ENCODE measurements at places on chromosomes 5 and 9.

GRCh38 chr5:139410121-139410992 is 6.5 kb upstream of the SPATA24 start:
- DNase-seq = no peak

DNA sequence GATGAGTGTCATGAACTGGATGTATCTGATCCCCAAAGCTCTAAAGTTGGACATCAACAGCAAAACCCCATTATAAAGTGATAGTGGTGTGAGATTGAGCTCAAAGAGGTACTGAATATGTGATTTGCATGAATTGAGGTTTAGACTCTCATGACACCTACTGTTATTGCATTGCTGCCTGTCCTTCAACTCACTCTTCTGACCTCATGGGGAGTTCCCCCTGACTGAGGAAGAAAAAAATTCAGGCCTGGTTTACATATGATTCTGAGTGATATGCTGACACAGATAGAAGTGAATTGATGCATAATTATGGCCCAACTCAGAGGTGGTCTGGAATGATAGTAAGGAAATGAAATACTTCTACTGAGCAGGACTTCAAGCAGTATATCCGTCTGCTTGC is 76.2 kb upstream of the CHD1 start:
- DNase-seq = no peak

DNA sequence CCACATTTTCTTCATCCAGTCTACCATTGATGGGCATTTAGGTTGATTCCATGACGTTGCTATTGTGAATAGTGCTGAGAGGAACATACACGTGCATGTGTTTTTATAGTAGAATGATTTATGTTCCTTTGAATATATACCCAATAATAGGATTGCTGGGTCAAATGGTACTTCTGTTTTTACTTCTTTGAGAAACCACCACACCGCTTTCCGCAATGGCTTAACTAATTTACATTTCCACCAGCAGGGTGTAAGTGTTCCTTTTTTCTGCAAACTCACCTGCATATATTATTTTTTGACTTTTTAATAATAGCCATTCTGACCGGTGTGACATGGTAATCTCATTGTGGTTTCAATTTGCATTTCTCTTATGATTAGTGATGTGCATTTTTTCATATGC is 82.2 kb upstream of the RFX3 start:
- no peak for DNase-seq

DNA sequence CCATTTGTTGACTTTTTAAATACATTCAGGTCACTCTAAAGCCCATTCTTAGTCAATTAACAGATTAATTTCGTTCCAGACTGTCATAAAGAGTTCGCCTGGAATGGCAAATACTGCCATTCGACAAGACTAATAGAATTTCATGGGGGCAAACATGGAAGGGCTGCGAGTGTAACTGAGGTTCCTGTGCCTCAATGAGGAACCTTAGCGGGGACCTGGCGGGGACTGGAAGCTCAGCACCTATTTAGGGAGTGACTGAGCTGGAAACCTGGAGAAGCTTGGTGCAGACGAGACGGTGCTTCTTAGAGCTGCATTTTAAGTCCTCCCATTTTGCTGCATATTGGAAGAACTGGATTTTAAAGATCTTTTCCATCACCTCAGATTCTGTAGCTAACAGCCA is 3.4 kb downstream of the VCAN start:
- no peak for DNase-seq

GRCh38 chr5:1995491-1995890 is 112.8 kb upstream of the IRX4 start:
- DNase-seq = no peak

DNA sequence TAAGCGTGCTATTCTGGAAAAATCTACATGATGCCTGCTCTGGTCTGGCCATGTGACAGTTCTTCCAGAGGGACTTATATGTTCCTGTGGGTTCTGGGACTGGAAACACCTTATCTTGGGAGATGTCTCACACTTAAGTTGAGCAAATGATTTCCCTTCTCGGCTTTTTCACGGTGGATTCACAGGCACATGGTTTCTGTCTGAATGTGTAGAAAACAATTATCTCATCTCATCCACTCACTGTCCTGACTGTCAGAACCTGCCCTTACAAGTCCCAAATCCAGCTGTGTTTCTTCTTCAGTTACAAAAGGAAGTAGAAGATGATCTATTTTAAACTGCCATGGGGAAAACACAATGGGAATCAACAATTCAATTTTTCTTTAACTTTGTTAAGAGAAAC is 184.0 kb downstream of the SYK start:
- DNase-seq = no peak

GRCh38 chr5:77514457-77514856 is 22.3 kb upstream of the WDR41 start:
- DNase-seq = no peak

DNA sequence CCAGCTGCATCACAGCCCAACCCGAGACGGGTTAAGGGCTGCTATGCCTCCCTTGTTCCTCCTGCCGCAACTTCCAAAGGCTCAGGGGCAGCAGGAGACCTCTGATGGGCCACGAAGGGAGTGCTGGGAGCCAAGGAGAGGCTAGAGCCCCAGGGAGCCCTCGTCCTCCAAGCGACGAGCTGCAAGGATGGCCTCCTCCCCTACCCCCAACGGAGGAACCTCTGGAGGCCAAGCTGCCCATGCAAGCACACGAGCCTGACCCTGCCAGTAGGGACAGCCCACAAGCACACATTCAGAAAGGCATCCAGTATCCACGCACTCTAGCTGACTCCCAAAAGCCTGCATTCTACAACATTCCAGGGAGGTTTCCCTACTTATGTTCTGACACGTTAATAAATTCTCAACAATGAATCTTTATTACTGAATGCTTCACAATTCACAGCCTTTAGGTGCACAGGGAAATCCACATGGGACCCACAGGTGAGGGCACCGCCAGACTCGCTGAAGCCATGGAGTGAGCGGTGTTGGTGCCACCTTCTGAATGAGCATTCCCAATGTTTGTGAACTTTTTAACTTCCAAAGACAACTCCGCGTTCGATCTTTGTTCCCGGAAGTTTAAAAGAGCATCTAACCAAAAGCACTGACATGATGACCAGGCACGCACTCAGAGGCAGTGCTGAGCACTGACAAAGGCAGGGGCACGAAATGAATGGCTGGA is 28.7 kb downstream of the IPPK start:
- no peak for DNase-seq

DNA sequence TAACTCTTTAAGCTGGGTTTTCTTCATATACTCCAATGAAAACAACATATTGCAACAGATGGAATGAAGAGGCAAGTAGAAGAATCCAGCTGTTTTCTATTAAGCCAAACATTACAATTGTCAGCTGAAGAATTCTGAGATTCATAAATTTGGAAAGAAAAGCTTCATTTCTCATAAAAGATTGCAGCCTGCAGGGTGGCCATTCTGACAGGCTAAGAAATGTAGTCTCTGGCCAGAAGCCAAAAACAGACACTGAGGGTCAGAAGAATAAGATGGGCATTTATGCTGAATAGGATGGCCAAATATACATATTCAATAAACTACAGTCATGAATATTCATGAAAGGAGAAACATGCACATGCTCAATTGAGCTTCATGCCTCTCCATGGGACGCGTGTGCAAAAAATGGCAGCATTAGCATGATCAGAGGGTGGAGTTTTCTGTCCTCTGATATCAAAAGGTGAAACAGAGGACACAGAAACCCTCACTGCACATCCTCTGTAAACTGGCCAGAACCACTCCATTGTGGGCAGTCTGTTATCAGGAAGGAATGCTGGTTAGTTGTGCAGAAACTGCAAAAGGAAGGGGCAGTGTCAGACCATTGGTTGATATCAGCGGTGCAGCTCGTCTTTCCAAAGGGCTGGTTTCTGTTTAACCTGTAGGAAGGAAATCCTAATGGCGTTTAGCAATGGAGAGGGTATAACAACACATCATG is 50.2 kb downstream of the FXN start:
- DNase-seq = no peak

DNA sequence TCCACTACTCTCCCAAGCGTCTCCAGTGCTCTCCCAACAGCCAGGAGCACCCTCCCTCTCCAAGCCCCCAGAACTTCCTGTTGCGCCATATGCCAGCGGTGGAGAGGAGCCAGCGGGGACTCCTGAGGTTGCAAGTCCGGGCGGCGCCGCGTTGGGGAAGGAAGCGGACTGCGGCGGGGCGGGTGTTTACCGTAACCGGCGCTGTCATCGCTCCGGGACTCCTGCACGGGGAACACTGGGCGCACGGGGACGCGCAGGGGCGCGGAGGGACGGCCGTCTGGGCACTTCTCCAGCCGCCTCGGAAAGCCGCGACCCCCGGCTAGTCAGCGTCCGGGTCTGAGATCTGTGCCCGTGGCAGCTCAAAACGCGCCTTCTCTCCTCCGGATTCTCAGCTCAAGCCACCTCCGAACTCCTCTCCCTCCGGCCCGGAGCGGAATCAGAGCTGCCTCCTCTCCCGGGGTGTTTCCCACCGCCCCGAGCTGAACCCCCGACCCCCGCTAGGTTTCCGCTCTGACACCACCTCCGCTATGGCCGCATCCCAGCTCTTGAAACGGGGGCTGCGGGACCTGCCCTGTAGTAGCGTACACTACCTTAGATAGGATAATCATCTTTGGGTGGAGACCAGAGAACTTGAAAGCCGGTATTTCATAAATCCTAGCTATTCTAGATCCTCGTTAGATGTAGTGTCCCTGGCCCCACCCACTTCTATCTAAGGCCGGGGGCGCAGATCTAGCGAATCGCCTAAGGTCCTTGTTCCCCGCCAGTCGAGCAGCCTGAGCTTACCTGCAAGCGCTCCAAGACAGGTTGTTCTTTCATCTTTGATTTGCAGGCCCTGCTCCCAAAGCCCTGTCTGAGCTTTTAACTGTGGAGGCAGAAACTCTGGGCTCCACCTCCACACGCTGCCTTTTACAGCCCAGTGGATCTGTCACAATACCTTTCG is at the start of gene TRPM6:
Gene TRPM6 (minus strand): TSS at position 881 of the 940 bp plus-strand sequence. CDS start 65 bp downstream, at position 816.
- peak; percentile 2 for DNase-seq

- peak; percentile 29 for DNase-seq
These were observed 30.7 kb downstream of the EXOC3 start for GRCh38 chr5:473551-474192.

GRCh38 chr9:4226331-4227250 is 73.3 kb downstream of the GLIS3 start:
- no peak for DNase-seq

DNA sequence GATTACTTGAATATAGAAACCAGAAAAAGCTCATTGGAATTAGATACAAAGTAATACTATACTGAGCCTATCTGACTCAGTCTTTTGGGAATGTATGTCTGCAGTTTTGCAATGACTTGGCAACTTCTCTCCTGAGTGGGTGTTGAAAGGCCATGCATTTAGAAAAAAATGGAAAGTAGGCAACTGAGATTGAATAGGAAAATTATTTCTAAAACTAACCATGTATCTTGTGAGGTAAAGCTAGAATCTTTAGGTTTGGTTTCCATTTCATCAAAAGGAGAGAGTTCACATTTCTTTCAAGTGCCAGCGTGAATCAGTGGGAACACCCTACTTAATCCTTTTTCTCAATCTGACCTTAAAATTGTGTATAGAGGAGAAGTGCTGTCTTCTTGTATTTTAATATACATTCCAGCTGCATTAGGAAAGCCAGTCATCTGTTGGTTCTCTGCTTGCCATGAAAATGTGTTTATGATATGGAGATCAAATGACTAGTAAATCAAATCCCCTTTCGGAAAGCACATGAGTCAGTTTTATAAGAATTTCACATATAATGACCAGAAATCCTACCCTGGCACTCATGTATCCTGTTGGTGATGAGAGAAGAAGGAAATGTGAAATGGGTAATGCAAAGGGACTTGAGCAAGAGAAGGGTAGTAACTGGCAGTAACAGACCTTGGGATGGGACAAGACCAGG is 30.4 kb downstream of the NFX1 start:
- DNase-seq = no peak

- DNase-seq = no peak
These were observed 734.8 kb downstream of the TLE1 start for GRCh38 chr9:80954521-80954920.

DNA sequence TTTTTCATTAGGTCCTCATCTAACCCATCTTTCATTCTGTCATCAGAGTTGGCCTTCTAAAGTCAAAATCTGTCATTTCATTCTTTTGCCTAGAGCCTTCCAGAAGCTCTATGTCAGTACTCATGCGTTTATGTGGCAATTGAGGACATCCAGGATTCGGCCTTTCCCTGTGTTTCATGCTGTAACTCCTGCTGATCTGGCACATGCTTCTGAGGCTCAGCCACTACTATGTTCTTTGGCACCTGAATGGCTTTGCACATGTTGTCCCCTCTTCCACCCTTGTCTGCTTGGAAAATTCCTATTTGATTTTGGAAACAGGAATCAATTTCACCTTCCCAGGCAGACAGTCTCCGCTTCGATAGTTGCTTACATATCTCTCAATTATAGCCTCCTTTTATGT is 84.9 kb downstream of the GDNF start:
- no peak for DNase-seq

GRCh38 chr9:69649566-69650250 is 22.5 kb downstream of the APBA1 start:
- no peak for DNase-seq

GRCh38 chr5:59516161-59516560 is 377.4 kb downstream of the PDE4D start:
- DNase-seq = no peak

DNA sequence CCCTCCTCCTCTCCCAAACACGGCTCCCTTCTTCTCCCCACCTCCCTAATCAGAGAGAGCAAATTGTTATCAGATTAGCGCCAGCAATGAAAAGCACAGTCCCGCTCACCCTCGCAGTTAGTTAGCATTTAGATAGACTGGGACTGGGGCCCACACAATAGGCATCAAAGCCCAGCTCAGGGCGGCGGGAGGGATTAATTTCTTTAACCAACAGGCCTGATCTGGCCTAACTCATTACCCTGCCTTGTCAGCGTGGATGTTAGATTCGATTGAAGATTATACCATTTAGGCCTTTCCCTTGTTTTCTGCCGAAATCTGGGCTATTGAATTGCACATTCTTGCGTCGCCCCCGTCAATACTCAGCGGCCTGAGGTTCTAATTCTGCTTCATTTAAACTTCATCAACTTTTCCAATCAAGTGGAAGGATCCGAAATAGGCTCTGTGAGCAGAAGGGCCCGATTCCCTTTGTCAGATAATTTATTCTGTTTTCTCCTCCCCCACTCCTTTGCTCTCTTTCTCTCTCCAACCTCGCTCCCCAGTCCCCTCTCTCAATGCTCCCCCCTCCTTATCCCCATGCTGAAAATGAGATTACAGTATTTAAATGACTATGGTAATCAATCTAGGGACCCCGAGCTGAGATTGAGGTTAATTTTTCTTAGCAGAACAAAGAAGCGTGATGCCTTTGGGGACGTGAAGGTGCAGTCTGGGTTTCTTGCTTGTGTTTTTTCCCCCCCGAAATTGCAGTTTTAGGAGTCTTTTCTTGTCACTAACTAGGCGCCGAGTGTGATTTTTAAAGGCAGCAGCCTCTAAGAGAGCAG is 15.1 kb downstream of the CFAP77 start:
- DNase-seq = no peak

DNA sequence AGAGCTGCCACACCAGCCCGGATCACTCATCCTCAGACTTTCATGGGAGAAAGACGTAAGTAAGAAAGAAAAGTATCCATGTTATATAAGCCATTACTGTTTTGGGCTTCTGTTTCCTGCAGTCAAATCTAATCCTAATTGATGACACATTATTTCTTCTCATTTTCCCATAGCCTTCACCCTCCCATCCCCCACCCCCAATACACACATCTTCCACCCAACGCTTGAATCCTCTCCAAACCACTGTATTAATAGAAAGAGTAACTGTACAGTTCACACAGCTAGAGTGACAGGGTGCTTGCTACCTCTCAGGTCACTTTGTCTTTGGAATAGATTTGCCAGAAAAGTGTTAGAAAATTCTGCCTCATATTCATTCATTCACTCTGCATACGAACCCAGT is 69.3 kb upstream of the IL17B start:
- no peak for DNase-seq
